ENCODE measurements at places on chromosomes 5 and 9.
A peak's percentile ranks its signal among the peaks of the same experiment; 100 is the strongest.

GRCh38 chr5:61817472-61818326 is 485.6 kb downstream of the ZSWIM6 start:
- DNase-seq = no peak

DNA sequence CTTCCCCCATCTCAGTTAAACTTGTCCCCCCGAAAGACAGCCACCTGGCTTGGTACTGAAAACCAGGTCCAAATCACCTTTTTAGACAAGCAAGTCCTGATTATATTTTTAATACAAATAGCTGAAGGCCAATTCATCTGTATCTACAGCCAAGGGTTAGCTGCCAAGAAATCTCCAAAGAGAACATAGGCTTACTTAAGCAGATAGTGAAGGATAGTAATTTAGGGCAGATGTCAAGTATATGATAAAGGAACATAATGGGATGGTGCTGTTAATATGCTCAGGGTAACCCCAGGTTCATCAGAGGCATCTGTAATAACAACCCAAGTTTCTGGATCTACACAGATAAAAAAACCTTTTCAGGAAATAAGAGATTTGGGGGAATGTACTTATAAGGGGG is 133.0 kb downstream of the EBF1 start:
- DNase-seq = no peak

GRCh38 chr9:7298123-7298522 is 501.5 kb downstream of the DMAC1 start:
- DNase-seq = no peak

- no peak for DNase-seq
Observed at GRCh38 chr5:13187186-13187585, 757.3 kb downstream of the DNAH5 start.

GRCh38 chr5:116528519-116529234 is 45.9 kb downstream of the SEMA6A start:
- DNase-seq = no peak

GRCh38 chr9:99162759-99163364 is 57.9 kb downstream of the TGFBR1 start:
- DNase-seq = peak; percentile 41

- DNase-seq = no peak
Observed at GRCh38 chr9:115462623-115463022, 344.7 kb upstream of the TNC start.

GRCh38 chr5:124530916-124531315 is 215.5 kb downstream of the ZNF608 start:
- DNase-seq = no peak

GRCh38 chr9:101711330-101711941 is 27.0 kb downstream of the GRIN3A start:
- DNase-seq = no peak

DNA sequence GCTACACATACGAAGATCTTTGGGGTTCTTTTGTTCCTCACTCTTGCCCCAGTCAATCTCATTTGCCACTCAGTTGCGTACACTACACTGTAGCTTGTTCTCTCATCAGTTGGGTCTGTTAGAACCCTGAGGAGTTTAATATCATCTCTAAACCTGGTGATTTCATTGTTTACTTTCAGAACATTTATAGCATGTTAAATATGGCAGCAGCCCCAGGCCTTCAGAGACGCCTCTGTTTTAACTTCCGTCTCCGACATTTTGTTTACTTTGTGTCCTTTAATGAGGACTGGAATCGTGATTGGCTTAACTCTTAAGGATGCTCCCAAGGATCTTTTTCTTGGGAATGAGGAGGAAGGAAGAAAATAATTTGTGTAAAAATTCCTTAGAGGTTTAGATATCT is 510.1 kb downstream of the NR2F1-AS1 start:
- DNase-seq = no peak

DNA sequence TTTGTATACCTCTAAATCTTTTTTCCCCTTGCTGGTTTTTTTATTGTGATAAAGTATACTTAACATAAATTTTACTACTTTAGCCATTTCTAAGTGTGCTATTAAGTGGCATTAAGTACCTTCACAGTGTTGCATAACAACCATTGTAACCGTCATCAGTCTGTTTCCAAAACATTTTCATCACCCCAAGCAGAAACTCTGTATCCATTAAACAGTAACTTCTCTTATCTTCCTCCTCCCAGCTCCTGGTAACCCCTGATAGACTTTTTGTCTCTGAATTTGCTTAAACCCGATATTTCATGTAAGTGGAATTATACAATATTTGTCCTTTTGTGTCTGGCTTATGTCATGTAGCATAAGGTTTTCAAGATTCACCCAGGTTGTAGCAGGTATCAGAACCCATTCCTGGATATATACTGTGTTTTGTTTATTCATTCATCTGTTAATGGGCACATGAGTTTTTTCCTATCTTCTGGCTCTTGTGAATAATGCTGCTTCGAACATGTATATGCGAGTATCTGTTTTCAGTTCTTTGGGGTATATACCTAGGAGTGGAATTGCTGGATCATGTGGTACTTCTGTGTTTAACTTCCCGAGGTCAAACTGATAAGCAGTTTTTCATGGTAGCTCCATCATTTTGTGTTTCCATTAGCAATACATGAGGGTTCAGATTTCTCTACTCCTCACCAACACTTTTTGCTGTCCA is 66.4 kb downstream of the EHMT1 start:
- DNase-seq = no peak

DNA sequence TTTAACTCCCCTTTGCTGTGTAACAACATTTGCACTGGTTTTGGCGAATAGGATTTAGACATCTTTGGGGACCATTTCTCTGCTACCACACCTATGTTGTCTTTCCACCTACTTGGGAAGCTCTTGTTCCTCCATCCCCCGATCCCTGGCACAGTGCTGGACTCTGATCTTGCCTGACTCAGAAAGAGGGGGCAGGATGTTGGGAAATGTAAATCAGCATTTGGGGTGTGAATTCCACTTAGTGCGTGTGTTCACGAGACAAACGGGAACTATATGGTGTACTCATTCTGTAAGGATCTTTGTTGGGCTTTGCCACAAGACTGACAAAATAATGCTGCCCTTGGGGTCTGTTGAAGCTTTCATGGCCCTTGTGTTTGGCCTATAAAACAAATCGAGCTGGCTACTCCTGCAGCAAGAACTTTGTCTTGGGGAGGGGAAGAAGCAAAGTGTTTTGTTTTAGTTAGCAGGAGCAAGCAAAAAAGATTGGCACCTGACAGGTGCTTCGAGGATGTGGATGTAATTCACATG is 18.5 kb downstream of the TMEM268 start:
- no peak for DNase-seq

DNA sequence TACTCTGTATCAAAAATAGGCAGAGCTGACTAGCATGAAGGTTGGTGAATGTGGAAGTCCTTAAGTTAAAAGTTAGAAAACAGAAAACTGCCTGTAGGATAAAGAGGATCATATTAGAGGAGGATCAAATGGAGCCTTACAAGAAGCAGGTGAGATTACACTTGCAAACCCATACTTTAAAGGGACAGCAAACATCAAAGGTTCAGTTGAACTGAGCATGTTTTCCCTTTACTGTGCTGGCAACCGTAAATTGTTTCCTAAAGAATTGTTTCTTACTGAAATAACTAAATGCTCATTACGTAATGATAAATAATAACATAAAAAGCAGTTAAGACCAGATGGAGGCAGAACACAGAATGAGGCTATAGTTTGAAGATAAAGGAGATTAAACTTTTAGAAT is 465.3 kb upstream of the FTMT start:
- no peak for DNase-seq

DNA sequence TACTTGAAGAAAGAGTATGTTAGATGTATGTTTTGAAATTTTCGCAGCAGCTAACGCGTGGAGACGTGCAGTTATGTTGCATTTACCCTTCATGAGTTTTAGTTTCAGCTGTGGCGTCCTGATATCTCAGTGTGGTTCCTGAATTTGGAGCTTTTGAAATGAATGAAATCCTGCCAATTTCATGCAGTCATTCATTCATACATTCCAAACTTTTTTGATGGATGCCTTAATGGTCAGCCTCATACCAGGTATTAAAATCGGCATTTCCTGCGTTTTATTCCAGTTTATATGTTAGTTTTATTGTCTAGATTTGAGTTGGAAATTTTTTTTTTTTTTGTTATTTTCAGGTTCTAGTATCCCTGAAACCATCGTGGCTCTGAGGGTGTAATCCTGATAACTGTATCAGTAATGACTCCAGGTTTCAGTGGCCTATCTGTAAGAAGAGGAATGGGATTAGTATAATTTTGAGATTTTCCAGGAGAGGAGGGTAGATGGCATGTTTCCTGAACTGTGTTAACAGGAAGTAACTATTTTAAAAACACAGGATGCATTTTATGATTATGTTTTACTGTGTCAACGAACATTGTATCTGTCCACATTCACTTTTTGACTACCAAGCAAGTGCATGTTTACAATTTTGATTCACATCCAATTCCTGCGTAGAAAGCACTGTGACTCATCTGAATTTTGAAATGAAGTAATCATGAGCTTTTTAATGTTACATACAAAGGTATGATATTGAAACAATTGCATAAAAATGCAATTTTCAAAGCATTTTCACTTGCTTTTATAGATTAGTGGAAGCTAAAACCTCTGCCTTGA is 1.0 kb downstream of the FOCAD start:
- DNase-seq = no peak

- DNase-seq = no peak
Observed at GRCh38 chr5:109645707-109646192, 44.0 kb upstream of the MAN2A1 start.

DNA sequence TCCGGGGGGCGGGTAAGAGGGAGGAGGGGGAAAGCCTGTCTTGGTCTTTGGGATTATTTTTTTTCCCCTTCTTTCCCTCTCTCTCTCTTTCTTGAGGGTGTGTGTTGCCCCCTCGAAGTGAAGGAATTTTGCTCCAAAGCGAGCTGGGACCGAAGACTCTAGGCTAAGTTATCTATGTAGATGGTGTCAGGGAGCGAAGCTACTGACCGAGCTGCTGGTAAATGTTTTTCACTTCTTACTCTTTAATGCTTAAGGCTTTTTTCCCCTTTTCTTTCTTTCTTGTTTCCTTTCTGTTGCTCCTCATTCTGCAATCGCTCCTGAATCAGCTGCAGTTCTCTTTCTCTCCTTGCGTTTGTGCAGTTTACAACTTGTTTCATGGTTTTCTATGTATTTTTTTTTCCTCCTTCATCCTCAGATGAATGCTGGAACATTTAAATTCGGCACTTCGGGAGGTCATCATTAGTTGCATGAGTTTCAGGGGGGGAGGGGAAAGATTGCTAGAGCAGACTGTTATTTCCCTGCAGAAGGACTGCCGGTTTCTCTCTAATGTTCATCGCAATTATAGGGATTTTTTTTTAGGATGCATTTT is 1312.0 kb upstream of the WWC1 start:
- no peak for DNase-seq

- DNase-seq = no peak
Observed at GRCh38 chr5:171453056-171453725, 33.7 kb downstream of the FGF18 start.

DNA sequence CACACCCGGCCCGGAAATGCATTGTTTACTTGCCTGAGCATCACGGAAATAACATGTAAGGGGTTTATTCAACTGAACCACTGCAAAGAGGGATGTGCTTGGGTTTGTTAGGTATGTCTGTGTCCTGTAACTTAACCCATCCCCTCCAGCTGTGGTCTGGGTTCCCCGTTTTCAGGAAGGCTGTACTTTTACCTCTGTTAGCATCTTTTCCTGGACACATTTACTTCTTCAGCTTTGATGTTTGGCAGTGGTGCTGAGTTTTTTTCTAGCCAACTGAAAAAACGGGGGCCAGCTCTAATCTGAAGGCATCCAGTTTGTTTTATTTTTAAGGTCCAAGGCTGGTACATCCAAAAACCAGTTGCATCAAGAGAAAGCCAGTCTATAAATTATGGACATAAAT is 561.8 kb downstream of the BNC2 start:
- DNase-seq = no peak

DNA sequence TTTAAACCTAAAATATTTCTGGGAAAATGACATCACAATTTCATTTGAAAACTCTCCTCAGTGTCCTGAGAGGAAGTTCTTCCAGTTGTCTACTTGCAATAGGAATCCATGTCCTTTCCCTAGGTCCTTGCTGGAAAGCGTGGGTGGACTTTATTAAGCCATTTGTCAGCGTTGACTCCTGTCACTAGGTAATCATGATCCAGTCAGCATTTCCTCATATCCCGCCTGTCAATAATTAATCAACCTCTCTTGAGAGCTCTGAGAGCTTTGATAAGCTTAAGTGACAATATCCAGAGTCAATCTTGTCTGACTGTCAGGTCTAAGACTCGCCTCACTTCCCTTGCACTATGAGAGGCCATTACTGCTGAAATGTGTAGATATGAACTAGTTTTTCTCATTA is 107.2 kb upstream of the SLIT3 start:
- DNase-seq = peak; percentile 65

DNA sequence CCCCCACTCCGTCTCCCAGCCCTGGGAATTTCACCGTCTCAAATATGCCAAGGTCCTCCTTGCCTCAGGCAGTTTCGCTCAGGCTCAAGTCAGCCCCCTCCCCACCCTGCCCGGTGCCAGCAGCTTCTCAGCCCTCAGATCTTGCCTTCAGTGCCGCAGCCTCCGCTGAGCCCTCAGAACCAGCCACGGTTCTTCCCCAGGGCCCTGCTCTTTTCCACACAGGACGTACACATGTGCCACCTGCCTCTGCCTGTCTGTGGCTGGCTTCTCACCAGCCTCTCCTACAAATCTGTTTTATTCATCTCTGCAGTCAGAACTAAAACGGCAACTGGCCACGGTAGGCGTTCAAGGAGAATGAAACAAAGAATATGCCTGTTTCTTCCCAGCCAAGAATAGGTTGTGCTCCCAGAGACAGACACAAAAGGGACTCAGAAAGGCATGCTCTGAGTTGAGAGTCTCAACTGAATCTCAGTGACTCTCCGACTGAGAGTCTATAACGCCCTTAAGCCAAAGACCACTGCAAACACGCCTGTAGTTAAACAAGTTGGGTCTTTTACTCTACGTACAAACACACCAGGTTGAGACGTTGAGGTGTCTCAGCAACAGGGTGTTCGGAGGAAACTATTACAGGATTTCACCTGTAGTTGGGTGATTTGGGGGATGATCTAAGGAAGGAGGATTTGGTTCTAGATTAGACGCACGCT is 10.6 kb upstream of the GRIN1 start:
- no peak for DNase-seq

DNA sequence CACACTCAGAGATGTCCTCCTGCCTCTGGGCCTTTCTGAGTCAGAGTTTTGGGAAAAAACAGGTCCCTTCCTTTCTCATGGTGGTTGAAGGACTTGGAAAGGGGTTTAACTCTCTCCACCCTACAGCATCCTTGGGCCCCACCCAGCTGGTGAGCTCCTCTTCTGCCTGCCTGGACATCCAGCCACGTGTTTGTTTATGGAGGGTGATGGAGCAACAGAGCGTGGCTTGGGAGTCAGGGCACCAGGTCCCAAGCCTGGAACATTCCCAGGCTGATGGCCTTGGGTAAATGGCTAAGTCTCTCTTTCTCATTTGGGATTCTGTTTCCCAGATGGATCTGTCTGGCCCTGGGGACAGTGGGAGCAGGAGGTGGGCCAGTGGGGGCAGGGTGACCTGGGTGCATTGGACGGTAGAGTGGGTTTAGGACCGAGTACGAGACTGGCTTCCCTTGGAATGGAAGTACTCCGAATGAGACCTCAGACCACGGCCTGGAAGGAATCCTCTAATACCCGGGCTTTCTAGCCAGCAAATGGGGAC is 141.1 kb upstream of the IRX2 start:
- no peak for DNase-seq

- DNase-seq = no peak
Observed at GRCh38 chr9:84788803-84789462, 119.4 kb downstream of the NTRK2 start.

All from RCC 7860 (cell line).